ENCODE measurements at places on chromosomes 1 and 21.

- no peak for DNase-seq
Observed at GRCh38 chr1:212986551-212986950, 29.1 kb downstream of the ANGEL2 start.

DNA sequence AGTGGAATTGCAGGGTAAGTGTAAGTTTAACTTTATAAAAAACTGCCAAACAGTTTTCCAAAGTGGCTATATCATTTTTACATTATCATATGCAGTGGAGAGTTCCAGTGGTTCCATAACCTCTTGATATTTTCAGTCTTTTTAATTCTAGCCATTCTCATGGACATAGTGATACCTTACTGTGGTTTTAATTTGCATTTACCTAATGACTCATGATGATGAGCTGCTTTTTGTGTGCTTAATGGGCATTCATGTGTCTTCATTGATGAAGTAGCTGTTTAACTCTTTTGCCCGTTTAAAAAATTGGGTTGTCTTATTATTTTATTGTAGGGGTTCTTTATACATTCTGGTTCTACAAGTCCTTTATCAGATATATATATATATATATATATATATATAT lies 29.4 kb downstream of the SNX27 start:
- DNase-seq: no peak

DNA sequence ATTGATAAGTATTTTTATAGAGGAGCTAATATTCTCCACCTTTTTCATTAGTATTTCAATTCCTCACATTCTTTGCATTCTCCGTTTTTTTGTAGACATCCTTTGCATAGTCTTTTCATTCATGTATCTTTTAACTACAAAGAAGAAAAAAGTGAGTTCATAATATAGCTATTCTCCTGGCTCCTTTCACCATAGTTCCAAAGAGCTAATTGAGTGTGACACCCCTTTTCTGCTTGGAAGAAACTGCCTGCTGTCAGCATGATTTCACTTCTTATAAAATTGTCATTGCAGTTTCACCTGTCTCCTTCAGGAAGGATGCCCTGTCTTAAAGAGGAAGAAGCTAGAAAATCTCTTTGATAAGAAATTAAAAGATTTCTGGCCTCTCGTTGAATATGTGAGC lies 991.1 kb downstream of the KCNT2 start:
- no peak for DNase-seq

DNA sequence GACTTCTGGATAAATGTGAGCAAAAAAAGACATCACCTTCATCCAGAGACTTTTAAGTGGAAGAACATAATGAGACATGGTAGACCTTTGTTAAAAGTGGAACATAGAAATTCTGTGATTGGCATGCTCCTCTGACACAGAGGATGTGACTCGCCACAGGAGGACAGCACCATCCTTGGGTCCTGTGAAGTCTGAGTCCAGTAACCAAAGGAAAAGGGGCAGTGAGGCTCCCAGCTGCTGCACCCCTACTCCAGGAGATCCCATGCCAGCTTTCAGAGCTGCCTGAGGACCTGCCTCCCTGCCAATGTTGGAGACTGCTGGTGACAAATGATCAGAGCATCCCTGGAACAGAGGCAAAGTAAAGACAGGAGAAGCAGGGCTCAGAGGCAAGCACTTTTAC lies 136.2 kb downstream of the BRINP2 start:
- no peak for DNase-seq

- DNase-seq: no peak
Observed at GRCh38 chr21:45555251-45555556, 13.0 kb upstream of the SLC19A1 start.

GRCh38 chr21:39696618-39697017 lies 48.4 kb upstream of the IGSF5 start:
- DNase-seq: no peak

DNA sequence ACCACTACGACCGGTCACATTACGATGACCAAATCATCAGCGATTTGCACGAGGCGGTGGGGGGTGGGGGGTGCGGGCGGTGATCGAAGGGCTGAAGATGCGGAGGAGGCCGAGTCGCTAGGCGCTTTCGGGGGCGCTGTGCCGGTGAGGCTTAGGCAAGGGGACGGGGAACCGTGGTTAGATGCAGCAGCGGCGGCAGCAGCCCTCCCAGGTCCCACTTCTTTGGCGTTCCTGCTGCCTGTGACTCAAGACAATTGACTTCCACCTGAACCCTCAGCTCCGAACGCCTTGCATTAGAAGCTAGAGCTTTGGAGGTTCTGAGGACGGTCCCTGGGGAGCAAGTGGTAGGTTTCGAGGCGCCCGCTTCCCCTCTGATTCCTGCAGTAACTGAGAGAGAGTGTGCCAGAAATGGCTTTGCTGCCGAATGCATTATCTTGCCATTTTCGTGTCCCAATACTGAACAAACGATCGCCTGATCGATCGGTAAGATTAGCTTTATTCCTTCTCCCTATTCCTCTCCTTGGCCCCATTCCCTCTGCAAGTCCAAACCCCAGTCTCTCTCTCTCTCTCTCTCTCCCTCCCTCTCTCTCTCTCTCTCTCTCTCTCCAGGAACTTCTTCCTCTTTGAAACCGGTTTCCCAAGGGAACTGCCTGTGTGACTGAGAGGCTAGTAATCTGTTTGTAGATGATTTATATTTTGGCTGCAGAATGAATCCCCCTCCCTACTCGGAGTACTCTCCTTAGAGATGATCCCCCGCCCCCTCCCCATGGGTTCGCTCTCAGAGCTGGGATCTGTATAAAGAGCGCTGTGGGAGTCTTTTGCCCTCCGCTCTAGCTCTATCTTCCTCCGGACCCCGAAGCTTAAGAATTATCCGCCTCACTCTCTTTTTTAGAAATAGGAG lies 735 bp upstream of the BRINP3 start:
- DNase-seq: peak; percentile 95

DNA sequence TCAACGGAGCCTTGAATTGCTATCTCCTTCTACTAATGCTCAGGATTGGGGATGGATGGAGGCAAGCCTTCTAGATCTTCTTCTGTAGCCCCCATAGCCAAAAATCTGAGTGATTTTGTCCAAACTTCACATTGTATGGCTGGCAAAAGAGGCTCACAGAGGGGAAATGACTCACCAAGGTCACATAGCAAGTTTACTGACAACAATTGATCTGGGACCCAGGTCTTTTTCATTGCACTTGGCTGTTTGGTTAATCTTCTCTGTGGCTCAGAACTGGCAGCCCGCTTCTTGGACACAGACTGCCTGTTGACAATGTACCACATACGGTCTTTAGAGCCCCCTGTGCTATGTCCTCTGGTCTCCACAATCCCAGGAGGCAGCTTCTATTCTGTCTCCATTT lies 3.0 kb upstream of the LACTBL1 start:
- peak; percentile 26 for DNase-seq

DNA sequence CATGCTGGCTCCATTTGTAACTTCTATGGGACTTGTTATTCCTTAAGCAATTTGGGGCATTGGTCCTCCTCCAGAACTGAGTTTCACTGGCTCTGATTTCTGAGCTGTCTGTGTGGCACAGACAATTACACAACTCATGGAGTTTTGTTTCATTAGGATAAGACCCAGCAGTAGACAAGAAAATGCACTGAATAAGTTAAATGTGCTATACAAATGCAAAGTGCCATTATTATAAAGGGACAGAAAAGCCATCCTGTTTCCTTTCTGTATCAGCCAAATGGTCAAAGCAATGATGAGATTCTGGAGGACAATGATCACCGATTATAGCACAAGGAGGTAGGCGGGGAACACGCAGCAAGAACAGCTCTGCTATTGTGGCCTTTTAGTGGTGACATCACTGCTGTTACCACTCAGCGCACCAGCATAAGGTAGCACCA lies 81.9 kb downstream of the CNIH3 start:
- no peak for DNase-seq

- no peak for DNase-seq
Observed at GRCh38 chr21:44288251-44289110, 2.8 kb downstream of the AIRE start.

DNA sequence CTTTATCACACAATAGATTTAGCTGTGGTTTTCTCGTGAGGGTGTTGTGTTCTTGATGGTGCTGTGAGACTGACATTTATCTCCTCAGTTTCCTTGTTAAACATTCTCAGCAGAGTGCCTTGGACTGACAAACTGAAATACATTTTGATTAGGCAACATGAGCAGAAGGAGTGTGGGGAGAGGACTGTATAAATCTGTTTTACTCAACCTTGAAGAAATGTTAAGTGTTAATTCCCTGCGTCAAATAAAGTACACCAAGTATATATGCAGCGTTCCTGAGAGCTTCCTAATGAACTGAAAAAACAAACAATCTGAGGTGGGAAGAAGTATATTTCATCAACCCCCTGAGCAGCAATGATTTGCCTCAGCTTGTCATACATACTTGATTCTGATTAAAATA lies 540.3 kb upstream of the B3GALT2 start:
- DNase-seq: no peak

GRCh38 chr1:58864654-58865053 lies 80.8 kb upstream of the JUN start:
- DNase-seq: no peak

- DNase-seq: no peak
Observed at GRCh38 chr1:18060366-18060765, 47.2 kb upstream of the IGSF21 start.

DNA sequence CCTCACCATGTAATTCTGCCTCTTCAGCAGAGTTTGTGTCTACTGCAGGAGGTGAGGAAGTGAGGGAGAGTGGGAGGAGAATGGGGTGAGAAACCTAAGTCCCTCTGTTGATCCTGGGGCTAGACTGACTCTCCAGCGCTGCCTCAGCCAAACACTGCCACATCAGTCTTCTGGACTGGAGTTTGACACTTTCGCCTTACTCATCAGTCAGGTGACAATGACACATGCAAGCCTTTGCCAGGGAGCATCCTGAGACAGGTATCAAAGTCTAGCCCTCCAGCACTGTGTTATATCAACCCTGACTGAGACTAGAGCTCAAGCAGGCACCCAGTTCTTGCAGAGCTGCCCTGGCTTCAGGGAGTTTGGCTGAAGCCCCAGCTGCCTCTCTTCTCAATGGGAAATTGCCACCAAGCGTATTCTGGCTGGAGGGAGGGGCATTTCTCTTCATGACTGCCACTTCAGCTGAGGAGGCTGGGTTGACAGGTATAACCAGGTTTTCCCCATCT lies 33.3 kb upstream of the SUCO start:
- DNase-seq: no peak

DNA sequence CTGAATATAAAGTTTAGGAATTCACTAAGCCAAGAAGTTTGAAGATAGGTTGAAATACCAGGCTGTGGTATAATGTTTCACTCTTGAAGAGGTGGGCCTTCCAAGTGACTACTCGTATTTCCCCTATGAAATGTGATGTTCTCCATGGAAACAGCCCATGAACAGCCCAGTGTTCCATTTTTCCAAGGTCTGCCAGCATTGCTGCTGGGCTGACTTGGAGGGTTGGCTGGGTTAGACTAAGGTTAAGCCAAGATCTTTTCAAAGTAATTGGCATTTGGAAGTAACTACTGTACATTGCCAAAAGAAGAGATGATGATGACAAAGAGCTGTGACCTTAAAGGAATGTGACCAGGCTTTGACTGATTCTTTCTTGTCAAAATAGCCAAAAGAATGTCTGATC lies 73.8 kb downstream of the RPE65 start:
- no peak for DNase-seq

DNA sequence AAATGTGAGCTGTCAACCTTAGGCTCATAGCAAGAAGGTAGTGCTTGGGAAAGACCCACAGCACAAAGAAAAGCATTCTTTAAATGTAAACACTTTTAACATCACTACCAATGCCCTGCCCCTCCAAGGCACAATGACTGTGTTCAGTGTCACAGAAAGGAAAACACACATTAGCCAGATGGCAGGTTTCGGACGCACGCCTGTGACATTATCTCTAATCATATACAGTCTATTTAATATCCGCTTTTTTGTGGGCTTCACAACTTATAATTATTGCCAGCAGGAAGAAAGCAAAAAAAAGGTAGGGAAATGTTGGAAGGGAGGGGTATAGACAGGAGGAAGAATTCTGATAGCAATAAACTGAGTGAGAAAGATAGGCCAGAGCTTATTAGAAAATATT lies 112.4 kb upstream of the BEND5 start:
- no peak for DNase-seq

GRCh38 chr1:155812878-155813277 lies 44.1 kb downstream of the GON4L start:
- no peak for DNase-seq

DNA sequence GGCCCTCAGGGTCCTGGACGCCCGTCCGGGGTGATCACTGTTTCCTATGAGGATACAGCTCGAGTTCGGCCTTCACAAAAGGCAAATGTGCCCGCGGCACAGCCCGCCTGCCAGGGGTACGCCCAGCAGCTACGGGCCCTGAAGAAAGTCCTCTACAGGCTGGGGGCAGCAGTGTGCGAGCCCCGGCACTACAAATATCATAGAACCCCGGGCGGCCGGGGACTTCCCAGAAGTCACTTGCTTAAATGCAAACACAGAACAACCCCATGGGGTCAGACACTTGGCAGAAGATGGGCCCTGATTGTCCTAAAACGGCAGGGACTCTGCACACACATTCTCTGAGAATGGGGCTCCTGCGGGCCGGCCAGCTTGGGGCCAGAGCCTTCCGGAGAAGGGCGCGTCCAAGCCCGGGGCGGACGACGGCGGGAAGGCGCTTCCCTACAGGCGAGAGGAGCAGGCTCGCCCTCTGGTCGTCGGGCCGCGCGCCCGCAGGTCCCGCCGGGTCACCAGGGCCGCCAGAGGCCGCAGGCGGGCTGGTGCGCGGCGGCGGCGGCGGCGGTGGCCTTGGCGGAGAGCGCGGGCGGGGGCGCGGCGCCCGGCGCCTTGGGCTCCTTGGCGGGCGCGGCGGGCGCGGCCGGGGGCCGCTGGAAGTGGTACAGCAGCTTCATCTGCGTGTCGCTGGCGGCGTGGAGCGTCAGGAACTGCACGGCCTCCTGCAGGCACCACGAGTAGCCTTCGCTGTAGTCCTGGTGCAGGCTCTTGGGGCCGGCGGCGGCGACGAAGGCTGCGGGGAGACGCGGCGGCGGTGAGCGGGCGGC lies 888 bp downstream of the HES5 start:
- no peak for DNase-seq

DNA sequence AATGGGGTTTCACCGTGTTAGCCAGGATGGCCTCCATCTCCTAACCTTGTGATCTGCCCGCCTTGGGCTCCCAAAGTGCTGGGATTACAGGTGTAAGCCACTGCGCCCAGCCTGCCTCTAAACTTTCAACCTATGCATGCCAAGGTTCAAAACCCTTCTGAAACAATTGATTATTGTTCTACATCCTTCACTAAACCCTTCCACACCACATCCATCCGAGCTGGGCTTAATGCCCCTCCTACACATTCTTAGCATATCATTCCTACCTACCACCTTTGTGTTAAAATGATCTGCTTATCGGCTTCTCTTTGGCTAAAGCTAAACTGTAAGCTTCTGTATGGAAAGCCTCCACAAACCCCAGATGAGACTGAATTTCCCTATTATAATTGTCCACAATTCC lies 40.8 kb upstream of the DOCK7 start:
- DNase-seq: no peak

DNA sequence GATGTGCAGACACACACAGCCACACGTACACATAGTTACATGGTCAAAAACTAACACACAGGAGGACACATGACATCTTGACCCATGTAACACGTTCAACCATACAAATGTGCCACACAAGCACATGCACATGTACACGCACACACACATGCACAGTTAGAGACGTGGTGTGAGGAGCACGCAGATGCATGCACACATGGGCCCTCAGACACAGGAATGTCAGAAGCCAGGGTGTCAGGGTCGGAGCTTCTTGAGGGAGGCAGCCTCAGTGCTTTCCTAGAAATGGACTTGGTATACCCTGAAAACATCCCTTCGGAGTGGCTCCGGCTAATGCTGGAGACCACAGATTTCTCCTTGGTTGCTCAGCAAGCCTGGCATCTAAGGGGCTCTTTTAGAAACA lies 114.3 kb downstream of the DMRTB1 start:
- DNase-seq: no peak

GRCh38 chr1:182101415-182102042 lies 40.0 kb upstream of the ZNF648 start:
- DNase-seq: peak; percentile 37
